ENCODE measurements at places on chromosomes 16 and 17.

- DNase-seq = no peak
Measured at GRCh38 chr16:30892670-30893416, 1.0 kb downstream of the BCL7C start.

- no peak for DNase-seq
Measured at GRCh38 chr16:73321853-73322252, 273.9 kb upstream of the ZFHX3 start.

- no peak for DNase-seq
Measured at GRCh38 chr17:80703142-80703478, 158.5 kb downstream of the RPTOR start.

DNA sequence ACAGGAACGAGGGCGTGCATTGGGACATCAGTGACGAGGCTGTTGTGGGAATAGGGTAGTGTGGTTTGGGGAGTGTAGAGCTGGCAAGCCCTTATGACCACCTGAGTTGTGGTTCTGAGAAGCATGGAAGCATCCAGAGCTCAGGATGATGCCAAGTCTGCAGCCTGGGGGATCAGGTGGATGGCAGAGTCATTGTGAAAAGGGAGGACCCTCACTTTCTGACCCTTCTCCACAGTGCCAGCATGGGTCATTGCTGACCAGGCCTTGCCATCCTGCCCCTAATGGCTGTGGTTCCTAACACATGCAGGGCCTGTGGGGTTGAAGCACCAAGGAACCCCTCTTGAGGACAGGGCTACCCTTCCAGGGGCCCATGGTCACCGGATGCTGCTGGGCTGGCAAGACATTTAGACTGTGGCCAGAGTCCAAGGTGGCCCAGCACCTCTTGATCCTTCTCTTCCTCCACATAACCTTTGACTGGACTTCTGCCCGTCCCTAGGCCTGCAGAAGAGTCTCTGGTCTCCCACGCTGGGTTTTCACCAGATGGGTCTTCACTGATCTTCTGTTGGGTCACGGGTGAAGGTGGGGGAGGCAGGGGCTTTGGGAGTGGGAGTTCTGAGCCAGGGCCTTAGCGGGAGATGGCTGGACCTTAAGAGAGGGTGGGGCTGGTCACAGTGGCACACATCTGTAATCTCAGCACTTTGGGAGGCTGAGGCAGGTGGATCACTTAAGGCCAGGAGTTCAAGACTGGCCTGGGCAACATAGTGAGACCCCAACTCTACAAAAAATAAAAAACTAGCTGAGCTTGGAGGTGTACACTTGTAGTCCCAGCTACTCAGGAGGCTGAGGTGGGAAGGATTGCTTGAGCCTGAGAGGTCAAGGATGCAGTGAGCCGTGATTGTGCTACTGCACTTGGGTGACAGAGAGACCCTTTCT lies 2.0 kb upstream of the PLA2G15 start:
- DNase-seq = no peak

DNA sequence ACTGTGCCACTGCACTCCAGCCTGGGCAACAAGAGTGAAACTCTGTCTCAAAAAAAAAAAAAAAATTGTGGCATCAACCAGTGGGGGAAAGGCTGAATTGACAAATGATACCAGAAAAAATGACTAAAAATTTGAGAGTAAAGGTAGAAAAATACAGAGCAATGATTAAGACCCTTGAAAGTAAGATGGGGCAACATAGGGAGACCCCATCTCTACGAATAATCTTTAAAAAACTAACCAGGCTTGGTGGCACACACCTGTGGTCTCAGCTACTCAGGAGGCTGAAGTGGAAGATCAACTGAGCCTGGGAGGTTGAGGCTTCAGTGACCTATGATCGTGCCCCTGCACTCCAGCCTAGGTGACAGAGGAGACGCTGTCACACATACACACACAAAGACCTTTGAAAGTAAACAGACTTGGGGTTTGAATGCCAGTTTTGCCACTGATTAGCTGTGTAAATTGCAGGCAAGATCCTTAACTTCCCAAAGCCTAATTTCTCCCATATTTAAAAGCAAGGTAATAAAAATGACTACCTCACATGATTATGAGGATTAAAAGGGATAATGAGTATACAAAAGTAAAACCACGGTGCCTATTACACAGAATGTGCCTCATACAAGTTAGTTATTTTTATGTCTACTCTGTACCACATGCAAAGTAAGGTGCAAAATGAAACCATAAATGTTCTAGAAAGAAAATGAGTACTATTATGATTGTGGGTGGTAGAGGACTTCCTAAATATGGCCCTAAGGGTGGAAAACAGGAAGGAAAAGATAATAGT lies 21.7 kb upstream of the PAFAH1B1 start:
- DNase-seq = no peak

DNA sequence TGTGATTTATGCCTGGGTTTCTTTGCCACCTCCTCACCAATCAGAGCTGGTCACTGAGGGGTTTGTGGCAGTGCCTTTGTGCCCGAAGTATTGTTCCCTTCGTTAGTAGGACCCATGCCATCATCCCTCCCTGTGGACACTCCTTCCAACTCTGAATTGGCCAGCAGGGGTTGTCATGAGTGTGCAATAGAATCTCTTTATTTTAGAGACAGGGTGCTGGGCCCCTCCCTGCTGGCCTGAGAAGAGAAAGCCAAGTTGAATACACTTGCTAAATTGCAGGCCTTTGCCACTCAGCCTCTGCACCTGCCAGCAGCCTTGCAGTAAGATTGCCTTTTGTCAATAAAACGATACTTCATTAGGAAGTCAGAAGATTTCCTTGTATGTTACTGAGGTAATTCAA lies 40.7 kb upstream of the SLC12A3 start:
- no peak for DNase-seq
